Activated CD8-positive, alpha-beta T cell treated with anti-CD3 and anti-CD28 coated beads, Interleukin-2, amount 10 ng/mL, durations not matched to agents 7 days and 5 days (primary cell): ENCODE measurements at places on chromosomes 6 and 20. TPM values are rescaled to one million over a fixed set of nuclear protein-coding genes. Genes with fewer than 3 reads are reported as not detected.

GRCh38 chr20:14055127-14055742 is 59.9 kb downstream of the MACROD2 start:
- DNase-seq: peak; percentile 46

DNA sequence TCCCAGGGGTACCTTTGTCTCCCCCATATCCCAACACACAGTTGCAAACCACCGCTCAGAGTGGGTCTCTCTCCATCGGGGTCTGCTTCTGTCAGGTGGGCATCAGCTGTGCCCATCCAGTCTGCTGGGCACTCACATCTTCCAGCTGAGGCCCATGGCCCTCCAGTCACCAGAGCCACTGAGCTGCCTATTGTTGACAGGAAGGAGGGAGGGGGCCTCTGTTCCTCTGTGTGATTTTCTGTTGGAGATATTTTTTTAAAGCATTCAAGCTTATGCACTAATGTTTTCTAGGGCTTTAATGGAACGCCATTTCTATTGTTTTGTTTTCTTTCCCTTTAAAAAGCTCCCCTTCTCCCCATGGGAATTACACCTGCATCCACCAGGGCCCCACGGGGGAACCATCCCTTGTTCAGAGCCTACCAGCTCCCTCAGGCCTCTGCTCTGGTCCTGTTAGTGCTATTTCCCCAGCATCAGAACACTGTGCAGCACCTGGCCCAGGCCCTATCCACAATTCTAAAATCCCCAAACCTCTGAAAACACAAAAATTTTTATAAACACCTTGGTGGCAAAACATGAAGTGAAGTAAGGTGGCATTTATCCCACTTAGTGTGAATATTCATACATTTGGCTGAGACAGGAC is 326.2 kb downstream of the CD83 start:
- no peak for DNase-seq

The HSPA1B gene
- total RNA-seq: 87.1 TPM

GRCh38 chr6:40880906-40881305 is 158.1 kb downstream of the UNC5CL start:
- no peak for DNase-seq

The TCF15 gene
- total RNA-seq: not detected

DNA sequence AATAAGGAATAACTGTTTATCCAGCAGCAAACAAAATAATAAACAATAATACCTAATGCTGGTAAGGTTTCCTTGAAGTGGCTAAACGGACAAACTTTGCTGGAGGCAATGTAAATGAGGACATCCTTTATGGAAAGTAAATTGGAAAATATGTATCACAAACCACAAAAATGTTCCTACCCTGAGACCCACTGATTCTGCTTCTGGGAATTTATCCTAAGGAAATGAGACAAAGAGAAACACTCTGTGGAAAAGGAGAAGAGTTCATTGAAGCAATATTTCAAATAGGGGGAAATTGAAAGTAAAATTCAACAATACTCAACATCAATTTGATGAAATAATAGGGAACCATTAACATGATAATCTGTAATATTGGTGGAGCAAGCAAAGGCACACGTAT is 37.9 kb downstream of the MAFB start:
- DNase-seq: no peak
